ENCODE measurements at places on chromosomes 2 and 18.

DNA sequence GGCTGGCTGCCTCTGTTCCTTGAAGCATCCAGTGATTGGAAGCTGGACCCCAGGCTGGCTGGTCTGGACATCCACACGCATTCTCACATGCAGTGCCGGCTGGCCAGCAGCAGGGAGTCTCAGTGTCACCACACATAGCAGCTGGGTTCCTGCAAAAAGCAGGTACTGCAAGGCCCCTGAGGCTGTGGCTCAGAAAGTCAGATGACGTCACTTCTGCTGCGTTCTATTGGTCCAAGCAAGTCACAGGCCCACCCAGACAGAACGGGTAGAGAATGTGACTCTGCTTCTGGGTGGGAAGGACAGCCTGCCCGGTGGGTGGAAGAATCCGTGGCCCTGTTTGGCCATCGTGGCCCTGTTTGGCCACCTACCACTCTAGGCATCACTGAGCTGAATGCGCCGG lies 51.3 kb upstream of the SPP2 start:
- DNase-seq = no peak

DNA sequence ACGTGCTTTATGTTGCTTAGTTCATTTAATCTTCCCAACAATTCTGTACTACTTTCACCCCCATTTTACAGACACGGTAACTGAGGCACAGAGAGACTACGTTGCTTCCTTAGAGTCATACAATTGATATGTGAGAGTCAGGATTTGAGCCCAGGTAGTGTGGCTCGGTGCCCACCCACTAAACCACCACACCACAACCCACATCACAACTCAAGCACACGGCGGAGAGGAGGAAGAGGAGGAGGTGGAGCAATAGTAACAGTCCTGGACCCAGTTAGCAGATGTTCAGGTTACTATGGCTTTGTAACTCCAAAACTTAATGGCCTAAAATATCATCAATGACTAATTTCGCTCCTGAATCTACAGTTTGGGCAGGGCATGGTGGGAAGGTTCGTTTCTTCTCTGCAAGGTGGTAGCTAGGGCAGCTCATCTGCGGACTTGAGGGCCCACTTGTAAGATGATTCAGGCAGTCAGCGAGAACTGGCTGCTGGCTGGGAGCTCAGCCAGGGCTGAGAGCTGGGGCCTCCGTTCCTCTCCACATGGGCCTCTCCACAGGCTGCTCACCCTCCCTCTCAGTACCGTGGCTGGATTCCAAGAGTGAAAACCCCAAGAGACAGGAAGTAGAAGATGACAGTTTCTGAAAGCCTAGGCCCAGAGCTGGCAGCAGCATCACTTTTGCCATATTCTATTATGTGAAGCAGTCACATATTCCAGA lies 167.1 kb downstream of the ZFP36L2 start:
- peak; percentile 87 for DNase-seq

DNA sequence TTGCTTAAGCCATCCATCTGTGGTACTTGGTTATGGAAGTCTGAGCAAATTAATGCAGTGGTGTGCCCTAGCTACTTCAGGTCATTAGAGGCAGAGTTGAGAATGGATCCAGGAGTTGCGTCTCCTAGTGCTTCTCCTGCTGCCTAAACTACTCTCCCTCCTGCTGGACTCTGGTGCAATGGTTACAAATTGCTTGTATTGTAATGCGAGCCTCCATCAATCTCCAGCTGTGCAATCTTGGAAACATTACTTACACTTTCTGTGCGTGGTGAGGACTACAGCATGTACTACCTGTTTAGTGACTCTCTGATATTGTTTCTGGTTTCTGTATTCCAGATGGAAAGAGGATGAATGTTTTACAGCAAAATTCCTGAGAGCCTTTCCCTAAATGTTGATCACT lies 119.0 kb upstream of the CYRIA start:
- DNase-seq = no peak

GRCh38 chr2:36455788-36456187 lies 100.2 kb downstream of the CRIM1 start:
- DNase-seq = peak; percentile 35

DNA sequence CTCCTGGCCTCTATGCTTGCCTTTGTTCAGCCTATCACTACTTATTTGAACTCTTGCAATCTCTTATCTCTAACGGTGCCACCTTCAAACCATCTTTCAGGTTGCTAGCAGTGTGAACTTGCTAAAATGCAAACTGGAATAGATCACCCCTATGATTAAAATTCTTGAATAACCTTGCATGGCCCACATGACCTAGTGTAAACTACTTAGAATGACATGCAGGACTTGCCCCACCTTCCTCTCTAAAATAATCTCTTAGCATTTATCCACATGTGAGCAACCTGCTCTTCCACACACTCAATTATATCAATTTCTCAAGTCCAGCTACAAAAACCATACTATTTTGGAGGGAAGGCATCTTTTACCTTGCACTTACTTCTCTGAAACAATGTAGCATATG lies 137.6 kb downstream of the ETAA1 start:
- DNase-seq = no peak

GRCh38 chr2:240356700-240357640 lies 78.5 kb upstream of the GPC1 start:
- DNase-seq = no peak

- no peak for DNase-seq
These were observed 20.4 kb upstream of the CABLES1 start for GRCh38 chr18:23114911-23115310.

GRCh38 chr18:8839281-8839680 lies 133.9 kb downstream of the MTCL1 start:
- DNase-seq = no peak

GRCh38 chr2:15769676-15770547 lies 170.4 kb upstream of the MYCN start:
- no peak for DNase-seq

GRCh38 chr2:11371092-11371937 lies 26.9 kb upstream of the ROCK2 start:
- no peak for DNase-seq

GRCh38 chr2:20174410-20174809 lies 50.5 kb downstream of the SDC1 start:
- no peak for DNase-seq

DNA sequence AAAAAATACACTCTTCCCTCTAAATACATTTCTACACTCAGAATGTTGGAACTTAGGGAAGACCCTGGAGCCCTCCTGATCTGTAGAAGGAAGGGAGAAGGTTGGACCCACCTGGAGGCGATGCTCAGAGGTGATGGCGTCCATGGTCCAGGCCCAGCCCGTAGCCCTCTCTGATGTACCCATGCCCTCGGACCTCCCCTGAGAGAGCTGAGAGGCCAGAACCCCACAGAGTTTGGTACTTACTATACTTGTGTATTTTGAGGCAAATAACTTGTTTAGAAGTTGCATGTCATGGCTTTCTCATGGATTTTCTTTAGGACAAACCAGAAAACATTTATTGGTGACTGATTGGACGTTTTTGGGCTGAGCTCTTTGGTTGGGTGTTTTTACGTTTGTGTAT lies 10.5 kb downstream of the CTDP1 start:
- DNase-seq = no peak

- peak; percentile 88 for DNase-seq
These were observed at the start of gene ATP8B1 for GRCh38 chr18:57803103-57803969. Gene ATP8B1 (minus strand): TSS chr18:57803315. CDS start chr18:57731807, 71,508 bp downstream.

- no peak for DNase-seq
These were observed 13.0 kb downstream of the TMEM169 start for GRCh38 chr2:216094701-216095100.

DNA sequence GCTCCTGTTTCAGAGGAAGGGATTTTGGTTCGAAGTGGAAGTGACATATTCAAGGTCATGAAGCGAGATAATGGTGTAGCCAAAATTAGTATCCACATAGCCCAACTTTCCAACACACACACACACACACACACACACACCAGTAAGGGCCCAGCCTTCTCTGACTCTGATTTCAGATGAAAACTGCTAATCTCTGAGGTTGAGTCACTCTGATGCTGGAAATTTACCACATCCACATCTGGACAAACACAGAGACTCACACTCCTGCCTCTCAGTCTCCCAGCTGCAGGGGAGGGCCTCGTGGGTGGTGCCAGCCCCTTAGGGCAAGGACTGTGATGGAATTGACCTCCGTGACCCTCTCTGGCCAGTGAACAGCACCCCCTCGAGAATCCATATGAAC lies 29.0 kb upstream of the SLC35F6 start:
- no peak for DNase-seq

- DNase-seq = no peak
These were observed 9.1 kb downstream of the MSTN start for GRCh38 chr2:190053426-190053825.

GRCh38 chr2:147288131-147288530 lies 556.7 kb upstream of the ACVR2A start:
- DNase-seq = no peak

DNA sequence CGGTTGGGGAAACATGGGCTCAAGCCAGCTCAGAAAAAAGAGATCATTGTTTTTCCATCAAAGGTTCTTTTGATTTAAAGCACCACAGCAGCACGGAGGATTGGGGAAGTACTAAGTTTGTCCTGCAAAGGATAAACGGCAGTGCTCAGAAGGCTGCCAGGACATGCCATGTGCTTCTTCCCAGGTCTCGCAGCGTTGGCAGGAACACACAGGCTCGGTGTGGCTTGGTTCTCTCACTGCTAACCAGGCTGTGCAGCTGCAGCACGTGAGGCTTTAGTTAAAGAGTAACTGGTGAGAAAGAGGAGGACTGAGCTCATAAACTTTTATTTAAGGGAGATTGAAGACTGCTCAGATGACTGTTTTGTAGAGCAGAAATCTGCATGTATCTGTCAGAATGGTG lies 264.3 kb downstream of the TSN start:
- no peak for DNase-seq

DNA sequence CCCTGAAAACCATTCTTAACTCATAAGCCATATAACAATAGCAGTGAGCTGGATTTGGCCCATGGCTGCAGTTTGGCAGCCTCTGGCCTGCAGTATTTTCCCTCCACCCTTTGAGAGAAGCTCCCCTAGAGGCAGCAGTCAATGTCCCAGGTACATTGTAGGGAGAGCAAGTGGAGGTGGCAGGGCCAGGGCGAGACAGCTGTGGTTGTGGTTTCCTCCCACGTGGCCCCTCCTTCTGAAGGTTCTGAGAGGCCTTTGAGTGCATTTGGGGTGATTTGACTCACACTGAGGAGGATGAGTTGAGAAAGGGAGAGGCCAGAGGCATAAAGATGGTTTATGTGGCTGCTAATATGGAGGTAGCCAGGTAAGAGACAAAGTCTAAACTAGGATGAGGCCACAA lies 45.5 kb upstream of the LDAH start:
- no peak for DNase-seq

DNA sequence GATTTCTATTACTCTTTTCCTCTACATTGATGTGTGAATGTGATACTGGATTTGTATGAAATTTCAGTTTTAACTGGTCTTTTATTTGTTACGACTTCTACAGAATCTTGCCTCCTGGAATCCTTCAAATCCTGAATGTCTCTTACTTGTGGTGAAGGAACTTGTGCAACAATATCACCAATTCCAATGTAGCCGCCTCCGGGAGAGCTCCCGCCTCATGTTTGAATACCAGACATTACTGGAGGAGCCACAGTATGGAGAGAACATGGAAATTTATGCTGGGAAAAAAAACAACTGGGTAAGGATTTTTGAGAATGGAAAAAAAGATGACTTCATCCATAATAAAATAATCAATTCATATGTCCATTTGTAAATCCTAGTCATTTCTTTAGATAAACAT lies 134.6 kb downstream of the BABAM2 start:
- no peak for DNase-seq

GRCh38 chr2:201654616-201655384 lies 11.5 kb upstream of the TMEM237 start:
- DNase-seq = no peak

- no peak for DNase-seq
These were observed 426.1 kb downstream of the PARD3B start for GRCh38 chr2:204971206-204971907.

- no peak for DNase-seq
These were observed 13.7 kb downstream of the NGEF start for GRCh38 chr2:232999354-232999753.

DNA sequence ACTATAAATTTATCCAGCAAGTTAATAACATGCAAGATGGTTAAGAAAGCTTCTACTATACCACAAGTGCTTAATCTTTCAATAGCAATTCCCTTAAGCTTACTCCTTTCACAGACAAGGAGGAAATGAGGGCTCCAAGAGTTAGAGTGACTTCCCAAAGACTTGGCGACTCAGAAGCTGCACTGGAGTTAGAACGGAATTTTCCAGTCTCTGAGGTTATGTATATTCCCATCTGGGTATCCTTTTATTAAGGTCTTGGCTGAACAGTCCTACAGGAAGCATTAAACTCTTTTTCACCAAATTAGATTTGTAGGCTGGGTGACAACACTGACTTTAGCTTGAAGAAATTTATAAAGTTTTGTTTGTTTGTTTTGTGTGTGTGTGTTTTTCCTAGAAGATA lies 256.9 kb upstream of the DPP10 start:
- no peak for DNase-seq

DNA sequence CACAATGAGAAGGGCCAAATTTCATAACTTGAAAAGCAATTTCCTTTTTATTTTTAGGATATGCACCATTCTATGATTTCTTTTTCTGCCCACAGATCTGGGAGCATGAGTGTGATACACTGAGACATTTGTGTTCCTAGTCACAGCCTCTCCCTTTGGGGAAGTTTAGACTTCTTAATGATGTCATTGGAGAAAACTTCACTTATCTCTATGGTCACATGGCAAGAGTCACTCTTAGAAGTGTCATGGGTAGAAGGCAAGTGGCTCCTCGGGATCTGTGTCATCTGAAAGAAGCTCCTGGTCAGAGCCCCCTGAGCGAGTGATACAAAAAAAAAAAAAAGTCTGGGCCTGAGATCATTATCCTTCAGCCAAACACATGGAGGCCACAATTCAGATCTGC lies 62.5 kb upstream of the LGALSL start:
- DNase-seq = no peak

GRCh38 chr2:49332415-49332814 lies 178.1 kb upstream of the FSHR start:
- no peak for DNase-seq

DNA sequence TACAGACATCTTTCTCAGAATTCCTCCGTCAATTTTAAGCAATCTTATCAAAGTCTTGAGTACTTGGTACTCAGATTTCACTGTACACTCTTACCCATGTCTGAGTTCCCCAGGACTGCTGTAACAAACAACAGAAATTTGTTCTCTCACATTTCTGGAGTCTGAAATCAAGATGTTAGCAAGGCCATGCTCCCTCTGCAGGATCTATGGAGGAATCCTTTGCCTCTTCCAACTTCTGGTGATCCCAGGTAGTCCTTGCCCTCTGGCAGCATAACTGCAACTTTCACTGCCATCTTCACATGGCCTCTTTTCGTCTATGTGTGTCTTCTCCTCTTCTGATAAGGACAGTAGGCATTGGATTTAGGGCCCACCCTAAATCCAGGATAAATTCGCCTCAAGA lies 17.1 kb upstream of the CACNB4 start:
- no peak for DNase-seq

- DNase-seq = no peak
These were observed 270.7 kb upstream of the HNMT start for GRCh38 chr2:137693534-137693933.

GRCh38 chr18:36771245-36771644 lies 57.6 kb downstream of the TPGS2 start:
- DNase-seq = no peak
